Activated CD8-positive, alpha-beta T cell treated with anti-CD3 and anti-CD28 coated beads for 36 hours (primary cell): ENCODE measurements at places on chromosomes 4 and X. TPM values are rescaled to one million over a fixed set of nuclear protein-coding genes. Genes with fewer than 3 reads are reported as not detected.
A peak's percentile ranks its signal among the peaks of the same experiment; 100 is the strongest.

DNA sequence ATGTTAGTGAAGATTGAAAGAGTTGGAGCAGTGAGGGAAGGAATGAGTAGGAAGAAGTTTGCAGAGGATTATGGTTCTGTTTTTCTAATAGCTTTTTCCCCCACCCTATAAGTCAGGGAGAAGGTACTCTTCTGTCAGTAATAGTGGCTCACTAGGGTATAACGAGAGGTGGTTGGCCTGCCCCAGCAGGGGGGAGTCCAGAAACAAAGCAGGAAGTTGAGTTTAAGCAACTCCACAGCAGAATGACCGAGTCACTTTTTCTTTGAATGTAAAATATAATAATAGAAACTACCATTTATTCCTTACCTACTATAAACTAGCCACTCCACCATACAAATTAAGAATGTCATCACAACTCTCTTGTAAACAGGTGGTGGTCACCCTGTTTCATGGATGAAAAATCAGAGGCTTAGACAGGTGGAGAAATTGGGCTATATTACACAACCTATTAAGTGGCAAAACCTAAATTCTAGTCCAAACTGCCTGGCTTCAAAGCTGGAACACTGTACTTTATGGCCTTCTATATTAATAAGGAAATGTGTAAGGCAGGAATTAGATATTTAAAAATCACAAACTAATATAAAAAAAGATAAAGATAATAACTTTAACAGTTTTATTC lies 21.9 kb downstream of the AP1AR start:
- no peaks in the 10 kb centered on the region for H3K27me3 ChIP-seq
- H3K36me3 ChIP-seq = peaks cover 6% of the 10 kb centered on the region
- no peak overlapping the region for H3K4me3 ChIP-seq

DNA sequence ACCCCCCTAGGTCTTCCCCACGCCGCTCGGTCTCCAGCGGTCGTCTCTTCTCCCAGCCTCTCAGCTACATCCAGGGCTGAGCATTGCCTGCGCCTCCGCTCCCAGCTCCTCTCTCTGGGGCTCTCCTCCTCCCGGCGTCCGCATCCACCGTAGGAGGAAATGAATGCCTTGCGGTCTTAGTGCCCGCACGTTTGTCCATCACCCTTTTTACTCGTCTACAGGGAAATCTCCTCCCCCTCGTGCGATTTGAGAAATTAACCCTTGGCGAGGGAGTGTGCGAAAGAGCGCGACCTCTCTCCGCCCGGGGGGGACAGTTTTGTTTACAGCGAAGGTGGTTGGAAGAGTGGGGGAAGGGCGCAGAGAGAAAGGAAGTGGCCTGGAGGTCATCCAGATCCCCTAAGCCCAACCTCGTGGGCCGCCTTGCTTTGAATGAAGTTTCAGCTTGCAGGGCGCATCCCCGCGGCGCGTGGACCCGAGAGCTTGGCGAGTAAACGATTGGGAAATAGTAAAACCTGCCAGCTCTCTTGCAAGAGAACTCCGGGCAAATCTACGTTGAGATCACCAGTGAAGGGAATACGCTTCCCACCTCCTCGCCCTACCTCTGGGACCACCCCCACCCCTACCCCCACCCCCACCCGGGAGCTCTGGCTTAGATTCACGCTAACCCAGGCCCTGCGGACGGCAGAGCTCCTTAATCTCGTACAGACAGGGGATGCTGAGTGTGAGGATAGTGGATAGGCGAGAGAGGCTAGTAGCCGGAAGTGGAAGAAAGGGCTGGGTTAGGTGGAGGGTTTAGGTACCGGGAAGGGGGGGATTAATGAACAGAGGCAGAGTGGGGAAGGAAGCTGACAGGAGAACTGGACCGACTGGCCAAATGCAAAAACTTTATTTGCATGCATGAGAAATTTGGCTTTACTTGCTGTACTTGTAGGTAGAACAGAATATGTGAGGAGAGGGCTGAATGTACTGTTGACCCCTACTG lies at the start of gene ELOVL6:
Gene ELOVL6 (minus strand): TSS at position 181 of the 982 bp plus-strand sequence. CDS start 280 bp downstream, outside the sequence.
- H3K36me3 ChIP-seq = peaks cover 7% of the 10 kb centered on the region
- DNase-seq = peak; percentile 68
- peaks cover 24% of the 10 kb centered on the region for H3K4me1 ChIP-seq
- H3K4me3 ChIP-seq = peak within 1 kb of the TSS; percentile 88

DNA sequence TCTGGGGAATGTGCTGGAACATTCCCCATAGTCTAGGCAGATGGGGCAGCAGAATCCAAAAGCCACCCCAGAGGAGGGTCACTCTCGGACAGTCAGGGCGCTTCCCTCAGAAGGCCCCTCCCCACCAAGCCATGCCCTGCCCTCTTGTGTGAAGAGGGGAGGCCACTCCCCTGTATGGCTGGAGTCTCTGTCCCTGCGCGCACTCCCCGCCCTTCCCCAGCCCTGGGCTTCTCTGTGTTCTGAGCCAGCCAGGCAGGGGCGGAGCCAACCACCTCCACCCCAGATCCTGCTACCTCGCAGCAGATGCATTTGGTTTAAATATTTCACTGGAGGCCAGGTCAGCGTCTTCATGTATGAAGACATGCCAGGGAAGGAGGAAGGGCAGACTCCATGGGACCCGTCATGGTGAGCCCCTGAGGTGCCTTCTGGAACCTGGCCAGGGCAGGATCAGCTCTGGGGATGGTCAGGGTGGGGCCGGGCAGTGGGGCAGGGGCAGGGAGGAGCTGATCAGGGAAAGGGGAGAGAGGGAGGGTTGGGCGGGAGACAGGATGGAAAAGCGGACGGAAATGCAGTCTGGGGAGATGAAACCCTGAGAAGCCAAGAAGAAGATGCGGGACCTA lies 107.3 kb downstream of the ADRA2C start:
- no peak overlapping the region for H3K4me3 ChIP-seq
- H3K36me3 ChIP-seq = peaks cover 7% of the 10 kb centered on the region
- peaks cover 48% of the 10 kb centered on the region for H3K27me3 ChIP-seq
- H3K27ac ChIP-seq = no peak overlapping the region
- no peak for DNase-seq
- peaks cover 4% of the 10 kb centered on the region for H3K4me1 ChIP-seq

GRCh38 chrX:14690553-14690952 lies 161.2 kb downstream of the GLRA2 start:
- DNase-seq = no peak

- no peak overlapping the region for H3K4me3 ChIP-seq
- no peaks in the 10 kb centered on the region for H3K27me3 ChIP-seq
- peaks cover 18% of the 10 kb centered on the region for H3K4me1 ChIP-seq
- H3K27ac ChIP-seq = no peak overlapping the region
Measured at GRCh38 chrX:155995321-155995875, 2.1 kb upstream of the IL9R start.

DNA sequence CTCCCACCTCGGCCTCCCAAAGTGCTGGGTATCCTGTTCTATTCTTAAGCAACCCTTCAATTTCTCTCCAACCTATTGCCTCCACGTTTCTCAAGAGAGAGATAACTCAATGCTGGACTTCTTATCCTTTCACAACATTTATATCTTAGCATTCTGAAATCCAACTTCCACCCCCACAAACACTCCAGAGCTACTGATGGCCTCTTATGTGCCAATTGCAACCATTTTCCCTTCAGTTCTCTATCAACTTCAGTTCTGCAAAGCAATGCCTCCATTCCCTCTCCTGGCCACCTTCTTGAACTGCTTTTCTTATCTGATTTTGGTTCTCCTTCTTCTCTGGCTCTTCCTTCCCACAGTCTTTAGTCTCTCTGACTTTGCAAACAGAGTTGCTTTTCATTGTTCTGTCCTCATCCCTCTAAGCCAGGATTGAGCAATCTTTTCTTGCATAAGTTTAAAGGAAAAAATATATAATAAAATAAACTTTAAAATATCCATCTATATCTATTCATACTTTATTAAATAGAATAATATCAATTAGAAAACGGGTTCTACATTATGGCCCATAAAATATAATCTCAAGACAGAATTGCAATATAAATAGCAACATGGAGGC lies 3.6 kb upstream of the STBD1 start:
- H3K4me1 ChIP-seq = peaks cover 36% of the 10 kb centered on the region
- no peak overlapping the region for H3K4me3 ChIP-seq
- DNase-seq = no peak
- no peak overlapping the region for H3K27ac ChIP-seq

GRCh38 chr4:186854256-186854655 lies 130.6 kb upstream of the FAT1 start:
- no peak overlapping the region for H3K4me3 ChIP-seq
- H3K36me3 ChIP-seq = no peaks in the 10 kb centered on the region
- H3K4me1 ChIP-seq = no peaks in the 10 kb centered on the region
- no peak for DNase-seq
- H3K27me3 ChIP-seq = no peaks in the 10 kb centered on the region

GRCh38 chr4:98505992-98506391 lies 152.4 kb downstream of the TSPAN5 start:
- H3K4me1 ChIP-seq = peaks cover 47% of the 10 kb centered on the region
- no peak overlapping the region for H3K4me3 ChIP-seq
- peaks cover 30% of the 10 kb centered on the region for H3K36me3 ChIP-seq
- DNase-seq = no peak
- no peak overlapping the region for H3K27ac ChIP-seq

GRCh38 chr4:90415116-90415515 lies 287.9 kb downstream of the CCSER1 start:
- DNase-seq = no peak
- no peaks in the 10 kb centered on the region for H3K27me3 ChIP-seq
- H3K4me3 ChIP-seq = no peak overlapping the region
- H3K4me1 ChIP-seq = no peaks in the 10 kb centered on the region

- no peak overlapping the region for H3K4me3 ChIP-seq
- H3K27me3 ChIP-seq = peaks cover 10% of the 10 kb centered on the region
- DNase-seq = no peak
- no peaks in the 10 kb centered on the region for H3K36me3 ChIP-seq
- H3K4me1 ChIP-seq = no peaks in the 10 kb centered on the region
Measured at GRCh38 chr4:110501826-110502225, 25.9 kb downstream of the ENPEP start.

GRCh38 chrX:9555354-9555753 lies 90.5 kb downstream of the TBL1X start:
- H3K4me3 ChIP-seq = no peak overlapping the region
- peaks cover 20% of the 10 kb centered on the region for H3K4me1 ChIP-seq
- no peaks in the 10 kb centered on the region for H3K27me3 ChIP-seq
- DNase-seq = no peak

- no peak for DNase-seq
- H3K4me1 ChIP-seq = peaks cover 15% of the 10 kb centered on the region
- no peak overlapping the region for H3K27ac ChIP-seq
- H3K4me3 ChIP-seq = no peak overlapping the region
Measured at GRCh38 chr4:8156617-8157016, 2.0 kb downstream of the ABLIM2 start.

DNA sequence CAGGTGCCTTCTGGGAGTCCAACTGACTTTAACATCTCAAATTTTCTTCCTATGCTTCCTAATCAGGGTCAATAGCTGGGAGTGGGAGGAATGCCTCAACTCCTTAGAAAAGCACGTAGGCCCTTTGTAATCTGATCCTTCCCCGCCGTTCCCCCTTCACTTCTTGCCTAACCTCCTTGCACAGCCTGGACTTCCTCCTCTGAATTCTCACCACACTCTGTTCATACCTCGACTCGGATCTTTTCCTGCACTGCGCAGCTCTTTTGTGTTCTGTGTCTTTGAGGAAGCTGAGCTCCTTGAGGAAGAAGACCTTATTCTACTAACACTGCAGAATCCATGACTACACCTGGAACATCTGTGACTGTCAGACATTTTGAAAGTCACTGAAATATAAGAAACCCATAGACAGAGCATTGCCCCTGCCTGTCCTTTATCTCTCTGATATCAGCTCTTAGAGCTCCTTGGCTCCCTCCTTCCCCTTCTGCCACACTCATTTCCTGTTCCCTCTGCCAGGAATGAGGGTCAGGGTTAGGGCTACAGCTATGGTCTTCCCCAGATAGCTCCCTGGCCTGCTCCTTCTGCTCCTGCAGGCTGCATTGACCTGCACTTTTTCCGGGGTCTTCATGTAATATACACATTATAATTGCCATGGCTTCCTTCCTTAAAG lies 140.2 kb upstream of the LDB2 start:
- no peak for DNase-seq
- no peaks in the 10 kb centered on the region for H3K36me3 ChIP-seq
- no peak overlapping the region for H3K4me3 ChIP-seq
- H3K27me3 ChIP-seq = no peaks in the 10 kb centered on the region
- no peak overlapping the region for H3K27ac ChIP-seq

DNA sequence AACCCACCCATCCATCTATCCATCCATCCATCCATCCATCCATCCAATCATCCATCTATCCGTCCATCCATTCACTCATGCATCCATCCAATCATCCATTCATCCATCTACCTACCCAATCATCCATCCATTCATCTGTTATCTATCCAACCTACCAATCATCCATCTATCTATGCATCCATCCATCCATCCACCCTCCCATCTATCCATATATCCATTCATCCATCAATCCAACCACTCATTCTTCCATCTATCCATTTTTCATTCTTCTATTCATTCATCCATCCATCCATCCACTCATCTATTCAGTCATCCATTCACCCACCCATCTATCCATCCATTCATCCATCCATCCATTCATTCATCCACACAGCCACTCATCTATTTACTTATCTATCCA lies 80.1 kb upstream of the SHOX start:
- H3K36me3 ChIP-seq = no peaks in the 10 kb centered on the region
- no peak overlapping the region for H3K4me3 ChIP-seq
- no peak overlapping the region for H3K27ac ChIP-seq
- DNase-seq = no peak
- no peaks in the 10 kb centered on the region for H3K4me1 ChIP-seq

GRCh38 chrX:36898301-36898700 lies 109.9 kb upstream of the FAM47C start:
- no peak overlapping the region for H3K27ac ChIP-seq
- H3K4me3 ChIP-seq = no peak overlapping the region
- H3K27me3 ChIP-seq = no peaks in the 10 kb centered on the region
- no peaks in the 10 kb centered on the region for H3K4me1 ChIP-seq
- no peaks in the 10 kb centered on the region for H3K36me3 ChIP-seq

DNA sequence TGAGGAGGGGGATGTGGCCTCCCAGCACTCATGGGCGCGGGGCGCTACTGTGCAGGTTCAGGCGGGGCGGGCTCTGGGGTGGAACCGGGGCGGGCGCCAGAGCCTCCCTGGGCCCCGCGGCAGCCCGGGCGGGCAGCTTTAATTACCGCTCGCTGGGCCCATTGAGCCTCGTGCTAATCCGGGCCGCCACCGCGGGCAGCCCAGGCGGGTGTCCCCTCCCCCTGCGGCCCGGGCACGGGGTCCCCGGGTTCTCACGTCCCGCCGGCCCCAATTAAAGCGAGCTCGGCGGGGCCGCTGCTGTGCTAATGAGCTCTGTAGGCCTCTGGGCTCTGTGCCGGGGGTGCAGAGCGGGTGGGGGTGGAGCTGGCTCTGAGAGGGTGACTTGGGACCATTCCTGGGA lies 22.8 kb upstream of the FGFR3 start:
- H3K27ac ChIP-seq = no peak overlapping the region
- H3K4me1 ChIP-seq = peaks cover 3% of the 10 kb centered on the region
- DNase-seq = no peak
- H3K27me3 ChIP-seq = peaks cover 8% of the 10 kb centered on the region

GRCh38 chrX:9677098-9677739 lies 88.4 kb downstream of the GPR143 start:
- peak overlapping the region; percentile 77 for H3K27ac ChIP-seq
- peaks cover 28% of the 10 kb centered on the region for H3K4me1 ChIP-seq
- peaks cover 30% of the 10 kb centered on the region for H3K36me3 ChIP-seq
- peak; percentile 57 for DNase-seq
- H3K4me3 ChIP-seq = no peak overlapping the region

Gene ZNF157
- total RNA-seq = 0.52 TPM

Gene ARHGAP36
- total RNA-seq = not detected

Gene EGF
- not detected for total RNA-seq

Gene AFM
- not detected for total RNA-seq

Gene NLGN4X
- not detected for total RNA-seq

Gene FAM120C
- 8.3 TPM for total RNA-seq

Gene CXorf49
- not detected for total RNA-seq

Gene CT83
- total RNA-seq = not detected

Gene FDCSP
- total RNA-seq = not detected

Gene CSAG1
- not detected for total RNA-seq

Gene SSX3
- total RNA-seq = not detected

Gene PRR27
- total RNA-seq = not detected

Gene ARSH
- not detected for total RNA-seq

Gene STATH
- not detected for total RNA-seq
